ENCODE measurements at places on chromosomes 3 and 15. TPM values are rescaled to one million over a fixed set of nuclear protein-coding genes. Genes with fewer than 3 reads are reported as not detected.

The HTR3E gene
- total RNA-seq = not detected

The TF gene
- 1.1 TPM for total RNA-seq

The ITGA11 gene
- total RNA-seq = 0.48 TPM

DNA sequence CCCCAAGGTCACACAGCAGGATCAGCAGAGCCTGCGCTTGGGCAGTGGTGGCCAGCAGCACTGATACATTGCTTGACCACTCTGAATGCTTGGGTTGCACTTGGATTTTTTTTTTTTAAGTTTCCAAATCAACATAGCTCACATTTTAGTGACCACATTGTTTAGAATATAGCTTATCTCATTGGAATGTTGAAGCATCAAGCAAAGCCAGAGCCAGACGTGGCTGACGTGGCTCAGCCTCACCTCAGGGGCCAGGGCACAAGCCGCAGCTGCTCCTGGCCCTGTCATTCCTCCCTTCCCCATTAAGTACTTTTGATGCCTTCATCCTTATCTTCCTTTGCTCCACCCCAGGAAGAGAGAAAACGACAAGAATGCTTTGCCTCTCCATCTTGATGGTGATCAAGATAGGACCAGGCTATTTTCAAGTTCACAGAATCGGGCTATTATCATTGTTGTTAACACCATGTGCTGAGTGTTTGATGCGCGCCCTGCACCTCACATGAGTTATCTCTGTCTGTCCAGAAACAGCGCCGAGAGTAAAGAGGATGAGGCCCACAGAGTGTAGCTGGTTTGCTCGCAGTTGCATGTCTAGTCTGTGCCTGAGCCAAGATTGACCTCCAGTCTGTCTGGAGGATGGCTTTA is 75.8 kb downstream of the AAGAB start:
- H3K36me3 ChIP-seq = no peaks in the 10 kb centered on the region
- H3K27me3 ChIP-seq = no peaks in the 10 kb centered on the region
- peak overlapping the region; percentile 46 for H3K27ac ChIP-seq
- no peaks in the 10 kb centered on the region for H3K4me1 ChIP-seq
- no peak overlapping the region for H3K4me3 ChIP-seq

The CA12 gene
- 392 TPM for total RNA-seq

The PLA1A gene
- total RNA-seq = 0.95 TPM

- H3K27me3 ChIP-seq = no peaks in the 10 kb centered on the region
- no peaks in the 10 kb centered on the region for H3K4me1 ChIP-seq
- H3K27ac ChIP-seq = no peak overlapping the region
- no peaks in the 10 kb centered on the region for H3K36me3 ChIP-seq
- no peak overlapping the region for H3K4me3 ChIP-seq
Measured at GRCh38 chr15:68641376-68641775, 62.6 kb downstream of the CORO2B start.

Measured in transverse colon (tissue), 4 donors.